ENCODE measurements at places on chromosomes 2 and 18.

GRCh38 chr2:118124288-118124891, 36.1 kb downstream of the INSIG2 start:
- no peak for ATAC-seq

DNA sequence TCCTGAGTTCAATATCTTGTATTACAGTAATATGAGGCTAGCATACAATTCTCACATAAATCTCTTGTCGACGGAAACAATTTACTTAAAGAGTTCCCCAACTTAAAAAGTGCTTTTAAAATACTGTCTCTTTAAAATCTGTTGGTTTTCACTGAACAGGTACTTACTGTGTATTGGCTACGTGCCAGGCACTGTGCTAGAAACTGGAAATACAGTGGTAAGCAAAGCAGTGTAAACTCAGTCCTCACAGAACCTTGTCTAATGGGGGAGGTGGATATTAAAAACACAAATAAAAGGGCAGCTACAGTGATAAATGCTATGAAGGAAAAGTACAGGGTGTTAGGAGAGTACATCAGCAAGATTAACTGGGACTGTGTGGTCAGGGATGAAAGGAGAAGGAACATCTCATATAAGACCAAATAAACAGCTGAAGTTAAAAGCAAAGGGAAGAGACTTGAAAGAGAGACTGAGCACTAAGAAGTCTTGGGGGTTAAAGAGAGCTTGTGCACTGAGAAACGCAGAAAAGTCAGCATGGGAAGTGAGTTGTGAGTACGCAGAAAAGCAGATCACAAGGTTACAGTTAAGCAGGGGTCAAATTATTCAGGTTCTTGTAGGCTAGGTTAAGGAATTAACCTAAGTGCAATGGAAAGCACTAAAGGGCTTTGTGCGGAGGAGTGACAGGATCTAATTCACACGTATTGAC, 52.5 kb downstream of the USP40 start:
- no peak for ATAC-seq

GRCh38 chr18:33576999-33577646, 896 bp upstream of the ASXL3 start:
- ATAC-seq: no peak

DNA sequence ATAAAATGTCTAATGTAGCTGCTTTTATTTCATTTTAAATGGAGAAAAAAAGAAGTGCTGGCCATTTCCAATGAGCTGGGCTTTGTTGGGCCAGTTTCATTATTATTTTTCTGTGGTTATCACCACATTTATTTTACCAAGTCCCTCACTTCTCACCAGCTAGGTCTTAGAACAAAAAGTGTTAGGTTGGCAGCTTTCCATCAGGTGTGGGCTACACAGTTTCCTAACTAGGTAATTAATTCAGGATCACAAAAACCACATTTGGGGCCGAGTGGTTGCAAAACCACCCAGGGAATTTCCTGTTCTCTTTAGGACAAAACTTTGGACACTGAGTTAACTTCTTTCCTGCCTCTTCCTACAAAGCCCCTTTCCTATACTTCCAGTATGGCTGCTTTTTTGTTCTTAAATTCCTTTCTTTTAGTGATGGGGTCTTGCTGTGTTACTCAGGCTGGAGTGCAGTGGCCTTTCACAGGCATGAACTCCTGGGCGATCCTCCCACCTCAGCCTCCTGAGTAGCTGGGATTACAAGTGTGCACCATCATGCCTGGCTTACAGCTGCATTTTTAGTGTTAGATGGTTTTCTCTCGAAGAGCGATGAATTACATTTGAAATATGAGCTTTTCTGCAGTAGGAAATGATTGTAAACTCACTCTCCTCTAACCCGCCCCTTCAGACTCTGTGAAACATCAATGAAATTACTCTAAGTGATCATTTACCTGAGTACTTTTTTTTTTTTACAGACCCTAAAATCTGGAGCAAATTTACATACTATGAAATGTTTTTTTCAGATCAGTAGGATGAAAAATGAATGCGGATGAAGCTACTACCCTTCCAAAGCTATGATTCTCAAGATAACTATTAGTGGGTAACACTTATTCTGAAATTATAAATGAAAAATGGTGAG, 2.6 kb upstream of the ZFP36L2 start:
- no peak for ATAC-seq

GRCh38 chr2:136212426-136213378, 94.8 kb upstream of the CXCR4 start:
- no peak for ATAC-seq

DNA sequence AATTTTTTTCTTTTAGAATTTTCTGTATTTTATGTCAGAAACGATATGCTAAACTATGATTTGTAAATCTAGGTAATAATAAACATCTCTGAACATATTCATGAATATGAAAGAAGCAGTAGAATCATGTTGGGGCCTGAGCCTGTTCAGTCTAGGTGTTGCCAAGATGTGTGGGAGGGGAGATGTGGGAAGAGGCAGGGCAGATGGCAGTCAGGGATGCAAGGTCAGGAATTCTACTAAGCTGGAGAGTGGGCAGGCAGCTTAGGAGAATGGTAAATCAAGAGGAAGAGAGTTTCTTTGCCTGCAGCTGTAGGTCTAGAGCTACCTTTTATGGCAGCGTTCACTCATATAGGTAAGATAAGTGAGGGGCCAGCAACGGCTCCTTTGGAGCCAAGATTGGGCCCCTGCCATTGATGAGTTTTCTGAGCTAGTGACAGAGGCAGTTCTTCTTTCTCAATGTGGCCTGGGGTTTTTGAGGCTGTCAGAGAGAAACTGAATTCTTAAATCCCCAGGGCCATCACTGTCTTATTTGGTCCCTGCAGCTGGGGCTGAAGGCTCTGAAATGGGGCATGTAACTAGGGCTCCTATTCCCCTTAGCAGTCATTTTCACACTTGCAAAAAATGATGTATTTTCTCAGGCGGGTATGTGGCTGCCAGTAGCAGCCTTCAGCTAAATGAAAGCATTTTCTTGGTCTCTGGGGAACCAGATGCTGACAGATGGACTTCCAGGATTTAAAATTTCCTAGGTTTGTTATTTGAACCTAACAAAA, 232.8 kb downstream of the PIK3C3 start:
- no peak for ATAC-seq

DNA sequence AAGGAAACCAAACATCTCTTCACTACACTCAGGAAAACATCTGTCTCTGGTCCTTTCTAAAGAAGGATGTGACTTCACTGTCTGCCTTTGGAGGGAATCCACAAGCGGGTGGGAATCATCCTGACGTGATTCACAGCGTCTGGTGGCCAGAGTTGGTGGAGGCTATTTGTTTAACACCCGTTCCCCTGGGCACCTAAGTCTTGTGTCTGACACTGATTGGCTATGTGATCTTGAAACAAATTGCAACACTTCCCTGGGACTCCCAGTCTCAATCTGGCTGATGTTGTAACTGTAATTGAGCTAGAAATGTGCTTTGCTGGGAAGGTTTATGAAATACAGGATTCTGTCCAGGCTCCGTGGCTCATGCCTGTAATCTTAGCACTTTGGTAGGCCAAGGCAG, 28.8 kb upstream of the SIX3 start:
- ATAC-seq: peak; percentile 92

DNA sequence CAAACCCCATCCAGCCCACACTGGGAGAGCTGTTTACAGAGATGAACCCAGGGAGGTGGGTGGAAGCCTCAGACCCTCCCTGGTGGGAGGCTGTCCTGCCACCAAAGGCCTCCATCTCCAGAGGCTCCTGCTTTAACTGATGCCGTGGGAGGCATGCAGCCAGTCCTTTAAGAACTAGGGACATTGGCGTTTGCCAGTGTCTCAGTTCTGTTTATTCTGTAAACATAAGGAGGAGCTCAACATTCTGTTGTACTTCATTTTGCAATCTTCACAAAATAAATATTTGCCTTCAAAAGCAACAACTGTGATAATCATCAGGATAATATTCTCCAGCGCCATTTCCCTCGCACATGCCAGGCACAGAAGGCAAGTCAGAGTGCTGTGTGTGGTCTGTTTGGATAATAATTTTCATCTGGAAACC, 6.8 kb downstream of the EDAR start:
- no peak for ATAC-seq

- ATAC-seq: no peak
Measured at GRCh38 chr2:100852999-100853908, 33.3 kb downstream of the NPAS2 start.

- no peak for ATAC-seq
Measured at GRCh38 chr18:76658627-76659026, 163.6 kb upstream of the ZNF516 start.

DNA sequence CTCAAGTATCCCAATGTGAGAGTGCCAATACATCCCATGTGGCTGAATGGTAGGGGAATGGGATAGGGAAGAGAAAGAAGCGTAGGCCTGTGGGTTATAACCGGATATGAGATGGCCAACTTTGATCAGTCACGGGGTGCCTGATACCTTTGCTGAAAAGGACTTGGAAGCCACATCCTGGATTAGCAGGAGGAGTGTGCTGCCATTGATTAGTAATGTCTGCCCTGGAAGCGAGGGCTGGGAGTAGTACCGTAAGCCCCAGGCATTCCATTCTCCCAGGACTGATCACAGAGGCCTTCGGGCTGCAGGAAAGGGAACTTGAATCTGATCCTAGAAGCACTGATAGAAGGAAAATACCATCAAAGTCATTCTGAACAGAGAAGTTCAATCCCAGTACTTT, 218.5 kb downstream of the TFCP2L1 start:
- no peak for ATAC-seq

- no peak for ATAC-seq
Measured at GRCh38 chr2:96315400-96316071, 9.6 kb upstream of the ITPRIPL1 start.

Measured in gastroesophageal sphincter (tissue), 4 donors.